Stimulated activated CD8-positive, alpha-beta memory T cell treated with anti-CD3 and anti-CD28 coated beads, Interleukin-4, amount 100 ng/mL, for 24 hours (primary cell): ENCODE measurements at places on chromosomes 6 and 20.

DNA sequence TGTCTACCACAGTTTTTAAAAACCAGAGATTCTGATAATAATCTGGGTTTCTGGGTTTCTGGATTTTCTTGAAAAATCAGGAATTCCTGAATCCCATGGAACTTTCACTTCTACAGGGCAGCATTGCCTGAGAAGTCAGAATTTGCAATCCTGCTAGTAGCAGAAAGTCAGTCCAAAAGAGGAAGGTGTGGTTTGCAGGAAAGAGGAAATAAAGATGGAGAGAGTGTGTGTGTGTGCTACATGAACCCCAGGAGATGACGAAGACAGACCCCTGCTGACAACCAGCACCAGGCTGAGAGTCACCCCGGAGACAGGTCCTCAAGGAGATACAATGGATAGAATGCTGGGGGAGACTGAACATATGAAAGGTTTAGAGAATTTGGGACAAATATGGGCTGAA, 44.9 kb downstream of the PRND start:
- DNase-seq: no peak

DNA sequence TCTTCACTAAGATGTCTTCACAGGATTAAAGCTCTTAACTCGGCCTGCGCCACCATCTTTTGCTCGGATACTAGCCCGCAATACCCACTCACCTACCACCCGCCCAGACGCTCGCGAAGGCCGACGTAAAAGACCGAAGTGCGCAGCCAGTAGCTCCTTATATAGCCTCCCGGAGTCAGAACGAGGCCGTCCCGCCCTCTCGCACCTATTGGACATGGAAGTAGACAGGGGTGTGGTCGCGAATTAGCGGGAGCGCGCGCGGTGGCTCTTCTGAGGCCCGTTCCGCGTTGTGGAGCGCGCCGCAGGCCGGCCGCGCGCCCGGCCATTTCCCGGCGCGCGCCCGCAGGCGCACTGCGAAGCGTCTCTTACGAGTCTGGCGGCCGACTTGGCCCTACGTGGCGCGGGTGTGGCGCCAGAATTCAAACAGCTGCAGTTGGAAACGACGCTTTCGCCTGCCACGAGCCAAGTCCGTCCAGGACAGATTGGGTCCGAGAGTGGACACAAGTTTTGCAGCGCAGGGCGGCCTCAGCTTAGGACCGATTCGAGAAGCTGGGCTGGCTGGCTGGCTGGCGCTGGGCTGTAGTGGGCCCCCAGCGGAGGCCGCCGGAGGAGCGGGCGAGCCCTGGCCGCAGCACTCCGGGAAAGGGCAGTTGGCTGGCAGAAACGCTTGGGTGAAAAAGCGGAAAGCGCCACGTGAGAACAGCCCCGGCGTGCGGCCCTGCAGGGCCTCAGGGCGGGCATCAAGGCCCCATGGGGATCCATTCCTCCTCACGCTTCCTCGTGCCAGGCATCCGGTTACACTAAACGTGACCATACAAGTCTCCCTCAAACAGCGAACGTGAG, 36.1 kb upstream of the SYNCRIP start:
- peak; percentile 93 for DNase-seq

DNA sequence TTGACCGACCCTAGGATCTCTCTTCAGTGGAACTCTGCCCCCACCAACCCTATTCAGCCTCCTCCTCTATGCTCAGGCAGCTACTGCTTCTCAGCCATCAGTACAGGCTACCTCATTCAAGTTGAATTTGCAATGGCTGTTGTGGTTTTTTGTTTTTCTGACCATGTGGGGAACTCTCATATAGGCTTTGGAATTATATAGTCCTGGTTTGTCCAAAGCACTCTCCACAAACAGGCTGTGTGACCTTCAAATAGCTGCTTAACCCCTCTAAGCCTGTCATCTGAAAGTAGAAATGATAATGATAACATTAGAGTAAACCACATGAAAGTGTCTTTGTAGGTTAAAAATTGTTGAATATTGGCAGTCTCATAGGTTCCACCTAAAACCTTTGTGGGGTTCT, 80.3 kb downstream of the UNC5CL start:
- DNase-seq: no peak

- DNase-seq: no peak
Observed at GRCh38 chr6:117795234-117795633, 111.8 kb upstream of the SLC35F1 start.

GRCh38 chr6:42569102-42570028, 5.5 kb downstream of the UBR2 start:
- DNase-seq: no peak

GRCh38 chr6:136529710-136530109, 20.5 kb downstream of the MAP7 start:
- no peak for DNase-seq

DNA sequence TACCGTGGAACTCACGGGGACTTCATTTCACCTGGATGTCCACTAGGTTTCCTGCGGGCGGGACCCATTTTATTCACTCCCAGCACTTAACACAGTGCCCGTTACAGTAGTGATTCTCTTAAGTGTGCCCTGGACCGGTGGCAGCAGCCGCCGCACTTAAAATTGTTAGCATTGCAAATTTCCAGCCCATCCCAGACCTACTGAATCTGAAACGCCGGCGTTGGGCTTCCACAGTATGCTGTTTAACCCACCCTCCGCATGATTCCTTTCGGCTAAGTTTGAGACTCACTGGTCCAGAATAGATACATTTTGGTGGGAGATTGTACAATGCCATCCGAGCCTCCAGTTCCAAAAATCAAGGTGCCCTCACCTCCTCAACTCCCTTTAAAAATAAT, 967 bp downstream of the SMPDL3A start:
- DNase-seq: no peak

- no peak for DNase-seq
Observed at GRCh38 chr20:1894951-1895673, at the start of gene SIRPA. Gene SIRPA (plus strand): TSS chr20:1895407. CDS start chr20:1895448, 41 bp downstream.

DNA sequence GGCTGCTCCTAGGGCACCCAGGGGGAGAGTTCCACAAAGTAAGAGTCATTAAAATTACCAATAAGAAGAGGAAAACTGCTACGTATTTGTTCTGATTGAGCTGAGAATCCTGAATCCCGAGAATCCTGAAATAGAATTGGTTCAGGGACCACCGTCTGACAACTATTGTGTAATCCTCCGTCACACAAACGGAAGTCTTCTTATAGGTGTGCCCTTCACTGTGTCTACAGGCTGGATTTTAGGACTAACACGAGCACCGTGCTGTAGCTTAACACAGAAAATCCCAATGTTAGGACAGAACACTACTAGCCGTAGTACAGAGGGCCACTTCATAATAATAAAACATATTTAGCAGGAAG, 50.6 kb upstream of the RNF182 start:
- DNase-seq: no peak

DNA sequence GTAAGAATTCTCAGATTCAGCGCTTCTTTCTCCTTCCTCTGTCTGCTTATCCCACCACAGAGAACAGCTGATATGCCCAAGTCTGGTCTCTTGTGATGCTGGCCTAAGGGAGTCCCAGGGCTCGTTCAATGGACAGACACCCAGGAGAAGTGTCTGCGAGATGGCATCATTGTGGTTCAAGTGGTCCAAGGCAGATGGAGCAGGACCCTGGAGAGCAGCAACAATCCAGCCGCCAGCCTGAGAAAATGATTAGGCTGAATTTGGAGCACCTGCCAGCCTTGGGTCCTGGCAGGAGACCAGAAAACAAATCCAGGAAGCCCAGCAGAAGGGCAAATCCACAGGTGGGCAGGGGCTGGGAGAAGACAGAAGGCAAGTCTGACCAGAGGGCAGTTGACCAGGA, 145.8 kb downstream of the PTPRT start:
- DNase-seq: no peak

DNA sequence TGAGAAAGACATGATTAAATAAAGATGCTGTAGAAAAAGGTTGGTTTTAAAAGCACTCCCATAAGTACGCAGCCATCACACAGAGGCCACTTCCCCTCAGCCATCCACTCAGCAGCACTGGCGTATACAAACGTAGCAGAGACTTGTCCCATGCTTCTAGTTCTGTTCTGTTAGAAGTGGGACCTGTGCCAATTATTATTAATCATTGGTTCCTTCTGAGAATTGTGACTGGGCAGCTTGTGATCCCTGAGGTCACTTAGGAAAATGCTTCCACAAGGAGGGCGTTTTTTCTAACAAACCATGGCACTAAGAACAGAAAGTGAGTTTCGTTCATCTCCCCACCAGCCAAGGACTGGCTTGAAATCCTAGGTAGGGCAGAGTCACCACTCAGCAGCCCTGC, 53.9 kb downstream of the FAM120B start:
- DNase-seq: no peak

GRCh38 chr6:35605600-35605999, 83.1 kb downstream of the FKBP5 start:
- DNase-seq: no peak

GRCh38 chr6:108557494-108558371, 3.0 kb upstream of the FOXO3 start:
- DNase-seq: peak; percentile 67
